ENCODE measurements at places on chromosomes 6 and 20.
A peak's percentile ranks its signal among the peaks of the same experiment; 100 is the strongest.

- DNase-seq, result no peak
These were observed 934.4 kb downstream of the HACE1 start for GRCh38 chr6:103925317-103925716.

- DNase-seq, result no peak
These were observed 819 bp upstream of the MTRF1L start for GRCh38 chr6:153003366-153003690.

DNA sequence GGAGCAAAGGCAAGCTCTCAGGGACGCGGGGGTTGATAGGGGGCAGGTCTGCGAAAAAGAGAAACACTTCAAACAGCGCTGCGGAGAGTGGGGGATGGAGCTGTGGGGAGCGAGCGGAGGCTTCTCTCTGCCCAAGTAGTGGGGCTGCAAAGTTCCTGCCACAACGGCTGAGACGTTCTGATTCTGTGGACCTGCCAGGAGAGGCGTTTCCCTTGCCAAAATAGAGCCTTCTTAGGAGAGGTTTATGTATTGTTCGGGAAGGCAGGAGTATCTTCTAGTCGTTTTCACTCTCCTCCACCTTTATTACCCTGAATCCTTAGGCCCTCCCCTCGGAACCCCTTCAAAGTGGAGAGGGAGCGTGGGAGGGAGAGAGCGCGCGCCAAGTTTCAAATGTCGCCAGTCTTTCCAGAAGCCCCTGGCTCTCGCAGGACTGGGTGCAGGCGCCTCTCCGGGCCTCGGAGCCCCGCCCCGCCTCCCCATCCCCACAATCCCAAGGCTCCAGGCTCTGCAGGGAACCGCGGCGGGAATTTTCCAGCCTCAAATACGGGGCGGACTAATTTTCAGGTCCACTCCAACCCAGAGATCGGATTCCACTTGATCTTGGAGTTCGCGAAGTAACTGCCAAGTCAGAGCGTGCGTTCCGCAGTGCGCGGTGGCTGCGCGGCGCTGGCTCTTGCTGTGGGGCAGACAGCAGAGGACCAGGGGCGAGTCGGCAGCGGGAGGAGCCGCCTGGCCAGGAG lies 10.0 kb upstream of the POU3F2 start:
- DNase-seq, result no peak

DNA sequence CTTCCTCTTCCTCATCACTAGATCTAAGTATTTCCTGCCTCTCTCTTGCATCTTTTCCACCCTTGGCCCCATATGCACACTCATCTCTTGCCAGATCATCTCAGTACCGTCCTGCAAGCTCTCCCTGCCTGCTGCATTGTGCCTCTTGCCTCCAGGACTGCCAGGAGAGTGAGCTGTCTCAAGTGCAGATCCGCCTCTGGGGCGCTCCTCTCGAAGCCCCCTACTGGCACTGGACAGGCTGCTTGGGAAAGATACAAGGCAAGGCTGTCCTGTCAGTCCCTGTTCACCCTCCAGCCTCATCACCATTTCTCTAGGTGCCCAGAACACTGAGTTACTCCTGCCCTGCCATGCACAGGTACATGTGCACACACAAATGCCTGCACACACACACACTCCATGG lies 10.2 kb downstream of the SYNDIG1 start:
- DNase-seq, result no peak

DNA sequence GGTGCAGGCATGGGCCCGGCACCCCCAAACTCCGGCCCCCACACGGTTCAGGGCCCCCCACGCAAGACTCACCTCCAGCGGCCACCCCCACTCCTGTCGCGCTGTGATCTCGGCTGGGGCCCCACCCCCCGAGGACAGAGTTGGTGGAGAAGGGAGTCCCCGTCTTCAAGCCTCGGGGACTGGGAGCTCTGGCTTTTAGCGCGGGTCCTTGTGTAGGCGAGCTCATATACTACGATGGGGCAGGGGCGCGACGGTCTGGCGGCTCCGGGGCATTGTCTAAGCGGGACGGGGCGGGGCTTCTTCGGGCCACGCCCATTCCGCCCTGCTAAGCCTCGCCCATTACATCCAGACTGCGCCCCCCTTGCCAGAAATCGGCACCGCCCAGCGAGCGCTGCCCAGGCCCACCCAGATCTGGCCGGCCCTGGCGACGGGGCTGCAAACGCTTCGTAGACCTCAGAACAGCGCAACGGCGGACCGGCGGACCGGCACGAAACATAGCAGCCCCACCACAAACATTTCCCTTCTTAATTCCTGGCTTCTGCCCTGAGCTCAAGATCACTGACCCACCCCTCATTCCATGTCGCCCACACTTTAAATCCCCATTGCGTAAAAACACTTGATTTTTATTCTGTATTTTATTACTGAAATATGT lies 1.0 kb upstream of the DDAH2 start:
- peak; percentile 89 for DNase-seq

- DNase-seq, result peak; percentile 90
These were observed 256.8 kb downstream of the SYNE1 start for GRCh38 chr6:152380351-152380767.

DNA sequence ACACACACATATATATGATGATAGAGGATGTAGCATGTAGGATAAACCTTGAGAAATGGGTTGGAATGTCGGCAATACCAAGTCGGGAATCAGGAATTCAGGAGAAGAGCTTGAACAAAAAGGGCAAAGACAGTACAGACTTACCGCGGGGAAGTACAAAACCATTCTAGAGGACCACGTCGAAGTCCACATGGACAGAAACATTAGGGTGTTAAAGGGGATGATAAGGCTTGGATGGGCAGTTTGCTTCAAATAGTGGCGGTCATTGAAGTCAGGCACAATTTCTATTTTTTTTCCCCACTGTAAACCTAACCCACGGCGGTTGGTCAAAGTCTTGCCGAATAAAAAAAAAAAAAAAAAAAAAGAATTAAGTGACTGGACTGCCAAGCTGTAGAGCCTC lies 766 bp upstream of the NUS1 start:
- no peak for DNase-seq
